ENCODE measurements at places on chromosomes 1 and 21. TPM values are rescaled to one million over a fixed set of nuclear protein-coding genes. Genes with fewer than 3 reads are reported as not detected.
A peak's percentile ranks its signal among the peaks of the same experiment; 100 is the strongest.

Gene RPL22
- total RNA-seq, result 304 TPM

Gene CYP4Z1
- not detected for total RNA-seq

Gene GJA9
- not detected for total RNA-seq

GRCh38 chr1:1775327-1776226 is 2.7 kb downstream of the NADK start:
- H3K4me1 ChIP-seq, result peaks cover 45% of the 10 kb centered on the region
- H3K27ac ChIP-seq, result peak overlapping the region; percentile 31
- peaks cover 38% of the 10 kb centered on the region for H3K36me3 ChIP-seq
- no peak for DNase-seq
- H3K27me3 ChIP-seq, result no peaks in the 10 kb centered on the region

GRCh38 chr1:160459687-160460086 is 59.3 kb downstream of the VANGL2 start:
- DNase-seq, result no peak
- no peak overlapping the region for H3K27ac ChIP-seq
- H3K4me3 ChIP-seq, result no peak overlapping the region
- no peaks in the 10 kb centered on the region for H3K27me3 ChIP-seq
- peaks cover 52% of the 10 kb centered on the region for H3K4me1 ChIP-seq
- H3K36me3 ChIP-seq, result no peaks in the 10 kb centered on the region

- no peak for DNase-seq
- H3K27ac ChIP-seq, result no peak overlapping the region
- no peak overlapping the region for H3K4me3 ChIP-seq
- H3K27me3 ChIP-seq, result no peaks in the 10 kb centered on the region
- H3K4me1 ChIP-seq, result no peaks in the 10 kb centered on the region
These were observed 1162.4 kb downstream of the BRINP3 start for GRCh38 chr1:189315035-189315901.

- peak overlapping the region; percentile 92 for H3K27ac ChIP-seq
- peaks cover 59% of the 10 kb centered on the region for H3K36me3 ChIP-seq
- H3K4me3 ChIP-seq, result peak overlapping the region; percentile 81
- no peaks in the 10 kb centered on the region for H3K27me3 ChIP-seq
These were observed 2.8 kb downstream of the SELL start for GRCh38 chr1:169708647-169709046.

DNA sequence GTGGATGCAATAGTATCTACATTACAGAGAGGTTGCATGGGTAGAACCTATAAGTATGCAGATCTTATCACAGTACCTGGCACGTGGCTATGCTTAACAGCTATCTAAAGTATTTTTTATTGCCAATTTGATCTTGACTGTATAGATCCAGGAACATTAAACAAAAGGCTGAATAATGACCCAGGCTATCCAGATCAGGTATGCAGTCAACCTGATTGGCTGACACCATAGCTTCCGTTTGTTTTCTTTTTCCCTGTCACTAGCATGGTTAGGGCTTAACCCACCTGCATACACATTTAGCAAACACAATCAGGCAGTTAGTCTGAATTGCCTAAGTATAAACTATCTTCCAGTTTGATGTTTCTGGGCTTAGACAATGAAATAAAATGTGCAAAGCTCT is 264.9 kb upstream of the PLXNA2 start:
- H3K27ac ChIP-seq, result no peak overlapping the region
- no peaks in the 10 kb centered on the region for H3K27me3 ChIP-seq
- H3K36me3 ChIP-seq, result no peaks in the 10 kb centered on the region
- no peaks in the 10 kb centered on the region for H3K4me1 ChIP-seq
- no peak overlapping the region for H3K4me3 ChIP-seq

DNA sequence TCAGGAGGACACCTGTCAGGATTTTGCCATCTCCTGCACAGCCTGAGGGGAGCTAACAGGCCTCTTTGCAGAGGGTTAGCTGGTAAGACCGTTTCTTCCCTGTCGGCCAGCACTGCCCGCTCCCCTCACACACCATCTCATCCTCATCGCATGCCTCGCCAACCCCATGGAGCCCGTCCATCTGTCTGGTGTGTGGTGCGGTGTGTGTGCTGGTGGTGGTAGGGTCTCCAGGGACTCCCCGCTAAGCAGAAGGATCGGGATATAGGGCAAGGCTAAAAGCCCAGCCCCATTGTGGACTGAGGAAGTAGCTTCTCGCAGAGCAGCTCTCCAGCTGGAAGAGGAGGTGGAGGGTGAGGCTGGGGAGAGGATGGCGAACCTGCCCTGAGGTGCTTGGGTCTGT is 6.8 kb upstream of the SFN start:
- peaks cover 9% of the 10 kb centered on the region for H3K4me1 ChIP-seq
- no peak for DNase-seq
- H3K4me3 ChIP-seq, result no peak overlapping the region

DNA sequence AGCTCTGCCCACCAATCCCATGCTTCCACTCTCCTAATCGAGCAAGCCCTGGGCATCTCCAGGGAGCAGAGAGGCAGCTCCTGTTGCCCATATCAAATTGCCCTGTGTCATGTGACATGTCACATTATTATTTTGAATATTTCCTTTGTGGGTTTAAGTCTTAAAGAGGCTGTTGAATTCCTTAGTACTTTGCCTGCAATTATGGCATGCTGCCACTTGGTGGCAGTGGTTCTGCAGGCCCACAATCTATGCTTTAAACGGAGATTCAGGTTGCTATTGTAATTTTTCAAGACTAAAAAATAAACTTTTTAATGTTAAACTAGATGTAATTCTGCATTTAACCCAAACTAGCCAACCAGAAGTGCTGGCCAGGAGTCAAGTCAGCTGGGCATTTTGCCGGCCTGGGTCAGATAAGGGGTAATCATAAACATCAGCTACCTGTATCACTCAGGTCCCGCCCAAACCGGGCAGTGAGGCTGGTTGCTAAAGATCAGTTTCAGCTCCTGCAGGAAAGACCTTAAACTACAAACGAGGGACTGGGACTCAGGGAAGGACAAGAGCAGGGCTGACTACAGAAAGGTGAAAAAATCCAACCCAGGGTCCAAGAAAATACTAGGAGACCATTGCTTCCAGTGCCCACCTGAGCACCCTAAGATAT is 37.3 kb upstream of the ARHGEF16 start:
- H3K27ac ChIP-seq, result no peak overlapping the region
- DNase-seq, result no peak
- no peak overlapping the region for H3K4me3 ChIP-seq
- peaks cover 3% of the 10 kb centered on the region for H3K4me1 ChIP-seq

DNA sequence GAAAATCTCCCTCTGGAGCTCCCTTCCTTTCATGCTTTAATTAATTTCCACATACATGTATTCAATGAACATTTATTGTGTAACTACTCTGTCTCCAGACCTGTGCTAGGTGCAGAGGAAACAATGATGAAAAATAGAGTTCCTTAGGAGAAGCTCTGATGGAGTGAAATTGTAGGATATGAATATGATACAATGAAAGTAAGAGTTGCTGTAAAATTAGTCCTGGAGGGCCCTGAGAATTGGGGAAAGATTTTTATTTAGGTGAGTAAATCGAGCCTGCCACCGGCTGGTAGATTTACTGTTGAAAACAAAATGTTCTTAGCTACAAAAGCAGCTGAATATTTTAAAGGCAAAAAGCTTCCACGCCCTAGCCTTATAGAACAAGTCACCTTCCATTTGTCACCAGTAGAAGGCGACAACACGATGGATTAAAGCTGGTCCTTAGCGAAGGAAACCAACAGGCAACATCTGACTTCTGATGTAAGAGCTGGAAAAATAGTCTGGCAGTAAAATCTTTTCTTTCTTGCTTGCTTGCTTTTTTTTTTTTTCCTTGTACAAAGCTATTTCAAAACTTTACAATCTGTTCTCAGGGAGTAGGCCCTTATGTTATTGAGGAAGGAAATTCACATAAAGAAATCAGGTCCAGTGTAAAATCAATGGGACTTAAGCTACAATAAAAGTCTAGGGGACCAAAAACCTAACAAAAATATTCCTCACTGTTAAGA is 82.0 kb upstream of the ROR1 start:
- peaks cover 2% of the 10 kb centered on the region for H3K27me3 ChIP-seq
- H3K27ac ChIP-seq, result no peak overlapping the region
- no peak overlapping the region for H3K4me3 ChIP-seq
- no peaks in the 10 kb centered on the region for H3K36me3 ChIP-seq
- DNase-seq, result peak; percentile 51
- H3K4me1 ChIP-seq, result peaks cover 3% of the 10 kb centered on the region

- H3K27me3 ChIP-seq, result peaks cover 27% of the 10 kb centered on the region
- H3K4me3 ChIP-seq, result no peak overlapping the region
- peaks cover 2% of the 10 kb centered on the region for H3K4me1 ChIP-seq
- H3K36me3 ChIP-seq, result no peaks in the 10 kb centered on the region
- no peak overlapping the region for H3K27ac ChIP-seq
These were observed 178.0 kb downstream of the ZNF281 start for GRCh38 chr1:200231787-200232231.

DNA sequence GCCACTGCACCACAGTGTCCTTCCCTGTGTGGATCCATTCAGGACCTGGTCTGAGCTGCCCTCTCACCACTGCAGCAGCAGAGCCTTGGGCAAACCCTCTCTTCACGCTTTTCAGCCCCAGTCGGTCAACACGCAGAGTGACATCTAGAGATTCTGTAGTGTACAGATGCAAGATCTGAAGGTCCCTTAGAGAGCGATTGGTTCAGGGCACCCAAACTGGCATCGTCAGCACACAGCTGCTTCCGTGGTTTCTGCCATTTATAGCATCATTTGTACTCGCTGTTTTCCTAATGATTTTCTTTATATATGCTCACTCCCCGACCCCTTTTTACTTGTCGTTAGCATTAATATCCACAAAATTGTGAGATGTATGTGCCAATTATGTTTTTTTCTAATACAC is 1.5 kb upstream of the ASCL5 start:
- H3K36me3 ChIP-seq, result no peaks in the 10 kb centered on the region
- no peaks in the 10 kb centered on the region for H3K4me1 ChIP-seq
- peaks cover 9% of the 10 kb centered on the region for H3K27me3 ChIP-seq
- no peak for DNase-seq

- no peak overlapping the region for H3K27ac ChIP-seq
- no peak overlapping the region for H3K4me3 ChIP-seq
- no peaks in the 10 kb centered on the region for H3K27me3 ChIP-seq
- no peaks in the 10 kb centered on the region for H3K4me1 ChIP-seq
These were observed 245.4 kb downstream of the SMYD3 start for GRCh38 chr1:246261639-246262038.

DNA sequence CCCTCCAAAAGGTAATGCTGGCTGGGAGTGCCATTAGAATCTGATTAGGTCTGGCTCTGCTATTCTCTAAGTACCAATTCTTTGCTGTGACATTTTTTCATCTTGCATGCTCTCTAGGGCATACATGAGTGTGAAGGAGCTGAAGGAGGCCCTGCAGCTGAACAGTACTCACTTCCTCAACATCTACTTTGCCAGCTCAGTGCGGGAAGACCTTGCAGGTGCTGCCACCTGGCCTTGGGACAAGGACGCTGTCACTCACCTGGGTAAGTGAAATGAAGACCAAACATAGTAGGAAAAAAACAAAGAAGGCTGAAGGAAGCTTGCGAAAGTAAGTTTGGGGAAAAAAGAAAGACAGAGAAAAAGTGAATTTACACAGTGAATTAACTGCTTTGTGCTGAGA is 207.9 kb downstream of the PAPPA2 start:
- H3K4me1 ChIP-seq, result no peaks in the 10 kb centered on the region
- H3K27me3 ChIP-seq, result no peaks in the 10 kb centered on the region
- no peak overlapping the region for H3K4me3 ChIP-seq
- H3K36me3 ChIP-seq, result no peaks in the 10 kb centered on the region
- DNase-seq, result no peak

Data from activated CD8-positive, alpha-beta T cell treated with anti-CD3 and anti-CD28 coated beads, Interleukin-2, amount 10 ng/mL, durations not matched to agents 7 days and 5 days (primary cell).